ENCODE measurements at places on chromosomes 7 and 10.

DNA sequence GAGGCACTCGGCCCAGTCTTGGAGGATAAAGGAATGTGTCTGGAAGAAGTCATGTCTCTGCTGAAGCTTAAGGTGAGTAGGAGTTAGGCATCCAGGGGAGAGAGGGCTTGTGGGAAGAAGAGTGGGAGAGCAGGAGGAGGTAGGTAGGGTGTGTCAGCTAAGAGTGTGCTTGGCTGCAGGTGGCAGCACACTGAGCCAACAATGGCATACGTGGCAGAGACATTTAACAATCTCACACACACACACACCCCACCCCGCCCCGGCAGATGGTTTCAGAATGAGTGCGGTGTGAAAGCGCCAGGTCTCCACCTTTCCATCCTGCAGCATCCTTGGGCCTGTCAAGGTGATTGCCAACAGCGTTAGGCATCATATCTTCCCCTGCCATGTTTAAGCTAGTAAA lies 11.2 kb upstream of the ARPC1A start:
- no peak for DNase-seq

DNA sequence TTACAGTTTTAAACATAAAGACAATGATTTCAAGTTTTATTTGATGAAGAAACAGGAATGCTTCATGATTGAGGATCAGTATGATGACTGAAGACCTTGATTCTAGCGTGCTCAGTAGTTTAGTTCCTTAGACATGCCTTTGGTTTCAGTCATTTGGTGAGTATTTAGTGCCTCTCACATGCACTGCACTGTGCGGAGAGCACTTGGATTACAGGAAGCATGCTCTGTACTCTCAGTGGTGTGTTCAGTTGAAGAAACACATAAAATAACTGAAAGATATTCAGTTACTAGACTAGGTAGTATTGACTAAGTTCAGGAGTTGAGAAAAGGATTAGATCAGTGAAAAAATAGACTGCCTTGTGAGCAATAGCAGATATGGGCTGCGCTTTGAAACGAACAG lies 25.5 kb downstream of the RBM17 start:
- DNase-seq = no peak

DNA sequence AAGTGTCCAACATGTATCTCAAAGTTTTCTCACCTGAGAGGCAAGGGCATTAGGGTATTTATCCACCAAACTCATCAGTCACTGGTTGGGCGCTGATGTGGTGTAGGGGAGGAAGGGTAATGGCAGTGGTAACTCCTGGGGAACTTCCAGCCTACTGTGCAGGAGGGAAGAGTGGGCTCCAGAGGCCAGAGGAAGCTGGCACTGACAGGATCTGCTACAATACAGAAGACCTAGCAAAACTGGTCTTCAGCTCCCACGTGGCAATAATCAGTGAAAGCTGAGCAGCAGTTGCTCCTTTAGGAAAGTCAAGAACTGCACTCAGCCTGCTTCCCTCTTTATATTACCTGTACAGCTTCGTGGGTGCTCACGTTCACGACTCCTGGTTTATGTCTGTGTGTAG lies 17.2 kb upstream of the CAMK2G start:
- DNase-seq = no peak

- DNase-seq = peak; percentile 2
Measured at GRCh38 chr7:15685358-15686294, 857 bp downstream of the MEOX2 start.

Data from RPMI7951 (cell line).